ENCODE measurements at places on chromosomes 7 and 10.

- DNase-seq: no peak
Measured at GRCh38 chr10:43943119-43943817, 294.6 kb upstream of the ZNF32 start.

GRCh38 chr10:35561715-35562114, 43.4 kb upstream of the GJD4 start:
- DNase-seq: no peak

GRCh38 chr7:105791926-105792325, 84.5 kb downstream of the ATXN7L1 start:
- no peak for DNase-seq

DNA sequence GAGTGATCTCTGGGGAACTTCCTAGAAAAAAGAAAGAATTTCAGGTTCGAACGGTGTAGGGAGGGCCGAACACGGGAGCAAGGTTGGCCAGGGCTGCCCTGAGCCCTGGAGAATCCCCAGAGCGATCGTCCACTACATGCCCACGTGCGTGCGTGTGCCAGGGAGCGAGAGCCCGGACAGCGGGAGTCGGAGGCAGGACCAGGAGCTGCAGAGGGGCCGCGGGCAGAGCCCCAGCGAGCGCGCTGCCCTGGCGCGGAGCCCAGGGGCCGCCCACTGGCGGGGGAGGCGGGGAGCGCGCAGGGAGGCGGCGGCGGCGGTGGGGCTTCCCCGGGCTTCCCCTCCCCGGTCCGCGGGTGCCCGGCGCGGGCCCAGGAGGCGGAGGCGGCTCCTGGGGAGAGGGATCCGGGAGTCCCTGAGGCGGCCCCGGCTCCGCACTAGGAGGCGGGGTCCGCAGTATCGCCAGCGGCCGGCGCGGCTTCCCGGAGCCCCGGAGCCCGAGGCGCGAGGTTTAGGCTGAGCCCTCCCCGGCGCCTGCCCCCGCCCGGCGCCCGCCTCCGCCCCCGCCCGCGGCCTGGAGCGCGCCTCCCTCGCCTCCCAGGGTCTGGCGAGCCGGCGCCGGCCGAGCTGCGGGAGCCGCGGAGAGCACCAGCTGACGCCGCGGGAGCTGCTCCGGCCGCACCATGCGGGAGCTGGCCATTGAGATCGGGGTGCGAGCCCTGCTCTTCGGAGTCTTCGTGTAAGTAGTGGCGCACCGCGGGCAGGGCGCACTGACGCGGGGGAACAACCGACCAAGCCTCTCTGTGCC, at the start of gene PLPP4:
Gene PLPP4 (plus strand): TSS at position 602 of the 805 bp plus-strand sequence. CDS start 79 bp downstream, at position 681.
- no peak for DNase-seq

- no peak for DNase-seq
Measured at GRCh38 chr7:95840953-95841950, 68.9 kb downstream of the DYNC1I1 start.

GRCh38 chr7:82699773-82700186, 256.2 kb upstream of the CACNA2D1 start:
- DNase-seq: no peak

DNA sequence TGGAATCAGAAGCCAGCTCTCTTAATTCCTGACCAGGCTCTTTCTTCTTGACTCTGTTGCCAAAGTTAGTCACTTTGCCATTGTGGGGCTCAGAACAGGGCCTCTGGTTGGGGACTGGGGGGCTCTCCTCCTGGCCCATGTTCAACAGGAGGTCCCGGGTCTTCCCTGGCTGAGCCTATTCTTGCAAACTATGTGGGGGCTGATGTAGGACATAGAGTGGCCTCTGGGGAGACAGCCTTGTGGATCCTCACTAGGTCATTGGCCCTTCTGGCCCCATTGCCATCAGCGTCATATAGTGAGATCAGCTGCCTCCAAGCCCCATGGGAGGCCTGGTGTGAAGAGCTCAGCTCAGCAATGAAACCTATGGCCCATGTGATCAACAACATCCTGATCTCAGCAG, 77.6 kb upstream of the LEP start:
- DNase-seq: no peak

- no peak for DNase-seq
Measured at GRCh38 chr10:57362811-57363210, 904.9 kb downstream of the IPMK start.

DNA sequence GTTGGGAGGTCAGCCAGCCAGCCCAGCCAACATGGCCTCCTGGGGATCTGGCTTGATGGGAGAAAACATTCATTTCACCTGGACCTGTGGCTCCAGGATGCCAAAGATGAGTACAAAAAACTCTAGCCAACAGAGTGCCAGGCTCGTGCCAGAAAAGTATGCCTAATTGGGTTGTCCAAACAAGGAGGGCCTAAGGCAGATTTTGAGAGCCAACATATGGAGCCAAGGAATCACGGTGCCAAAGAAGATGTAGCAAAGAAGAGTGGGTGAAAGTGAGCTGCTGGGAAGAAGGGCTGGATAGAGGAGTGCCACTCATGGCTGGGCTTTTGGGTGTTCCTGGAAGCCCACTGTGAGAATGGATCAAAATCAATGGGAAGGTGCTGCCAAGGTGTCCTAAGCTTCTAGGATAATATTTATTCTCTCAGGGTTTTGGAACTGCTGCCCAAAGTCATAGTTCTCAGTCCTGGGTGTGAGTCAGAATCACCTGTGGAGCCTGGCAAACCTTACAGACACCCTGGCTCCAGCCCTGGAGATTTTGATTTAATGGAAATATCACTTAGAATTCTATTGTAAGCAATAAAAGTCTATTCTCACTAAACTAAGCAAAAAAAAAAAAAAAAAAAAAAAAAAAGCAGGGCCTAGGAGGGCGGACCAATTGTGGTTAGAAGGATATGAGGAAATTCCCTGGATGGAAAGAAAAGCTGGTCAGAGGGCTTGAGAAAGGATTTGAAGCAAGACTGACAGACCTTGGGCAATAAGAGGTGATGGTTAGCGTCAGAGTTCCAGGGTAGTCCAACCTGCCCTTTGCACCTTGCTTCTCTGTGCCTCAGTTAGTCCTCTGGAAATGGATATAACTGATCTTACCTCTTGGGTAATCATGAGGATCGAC, 182.2 kb upstream of the PRR15 start:
- DNase-seq: no peak

- DNase-seq: no peak
Measured at GRCh38 chr7:114852293-114852692, 69.6 kb upstream of the MDFIC start.

GRCh38 chr10:19920075-19920726, 104.0 kb downstream of the PLXDC2 start:
- DNase-seq: no peak

DNA sequence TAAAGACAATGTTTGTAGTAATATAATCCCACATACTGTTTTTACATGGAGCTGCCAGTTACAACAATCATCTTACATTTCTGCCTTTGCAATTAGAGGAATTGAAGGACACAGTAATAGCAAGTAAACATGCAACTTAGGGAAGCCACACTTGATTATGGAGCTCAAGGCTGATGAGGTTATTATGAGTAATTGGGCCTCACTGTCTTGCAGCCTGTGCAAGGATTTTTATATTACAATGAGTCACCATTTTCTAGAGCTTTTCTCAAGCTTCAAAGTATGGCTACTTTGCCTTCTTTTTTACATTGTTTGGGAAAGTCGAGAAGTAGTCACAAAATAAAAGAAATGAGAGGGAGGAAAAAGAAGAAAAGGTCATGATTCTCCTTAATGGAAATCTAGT, 226.4 kb downstream of the KIAA1217 start:
- DNase-seq: no peak

DNA sequence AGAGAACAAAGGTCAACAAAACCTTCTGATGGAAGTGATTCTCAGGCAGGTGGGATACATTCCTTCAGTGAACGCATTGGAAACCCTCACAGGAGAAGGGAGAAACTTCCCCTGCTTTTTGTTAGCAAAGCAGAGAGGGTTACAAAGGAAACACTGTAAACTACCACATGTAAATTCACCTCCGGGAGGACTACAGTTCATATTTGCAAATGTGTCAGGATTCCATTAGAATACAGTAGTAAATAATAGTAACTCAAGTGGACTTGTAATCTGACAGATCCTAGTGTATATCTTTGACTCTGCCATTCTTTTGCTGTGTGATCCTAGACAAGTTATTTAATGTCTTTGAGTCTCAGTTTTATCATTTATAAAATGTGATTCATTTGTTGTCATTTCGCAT, 504.3 kb upstream of the NRP1 start:
- DNase-seq: no peak

GRCh38 chr10:62333988-62334682, 40.0 kb upstream of the ZNF365 start:
- DNase-seq: no peak

DNA sequence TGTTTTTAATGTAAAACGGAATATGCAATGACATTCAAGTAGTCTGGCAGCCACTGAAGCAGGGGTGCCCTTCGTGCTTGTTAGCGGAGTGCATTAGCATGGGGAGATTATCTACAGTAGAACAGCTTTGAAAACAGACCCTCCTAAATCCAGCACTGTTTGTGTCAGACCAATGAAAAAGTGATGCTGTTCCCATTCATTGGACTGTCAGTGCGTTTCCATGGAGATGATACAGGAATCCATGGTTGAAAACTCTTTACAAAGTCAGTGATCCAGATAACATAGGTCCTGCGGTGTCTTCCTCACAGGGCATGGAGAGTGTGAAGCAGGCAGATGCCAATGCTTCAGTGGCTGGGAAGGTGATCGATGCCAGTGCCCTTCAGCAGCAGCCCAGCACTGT, 73.6 kb downstream of the ITGB8 start:
- DNase-seq: no peak

DNA sequence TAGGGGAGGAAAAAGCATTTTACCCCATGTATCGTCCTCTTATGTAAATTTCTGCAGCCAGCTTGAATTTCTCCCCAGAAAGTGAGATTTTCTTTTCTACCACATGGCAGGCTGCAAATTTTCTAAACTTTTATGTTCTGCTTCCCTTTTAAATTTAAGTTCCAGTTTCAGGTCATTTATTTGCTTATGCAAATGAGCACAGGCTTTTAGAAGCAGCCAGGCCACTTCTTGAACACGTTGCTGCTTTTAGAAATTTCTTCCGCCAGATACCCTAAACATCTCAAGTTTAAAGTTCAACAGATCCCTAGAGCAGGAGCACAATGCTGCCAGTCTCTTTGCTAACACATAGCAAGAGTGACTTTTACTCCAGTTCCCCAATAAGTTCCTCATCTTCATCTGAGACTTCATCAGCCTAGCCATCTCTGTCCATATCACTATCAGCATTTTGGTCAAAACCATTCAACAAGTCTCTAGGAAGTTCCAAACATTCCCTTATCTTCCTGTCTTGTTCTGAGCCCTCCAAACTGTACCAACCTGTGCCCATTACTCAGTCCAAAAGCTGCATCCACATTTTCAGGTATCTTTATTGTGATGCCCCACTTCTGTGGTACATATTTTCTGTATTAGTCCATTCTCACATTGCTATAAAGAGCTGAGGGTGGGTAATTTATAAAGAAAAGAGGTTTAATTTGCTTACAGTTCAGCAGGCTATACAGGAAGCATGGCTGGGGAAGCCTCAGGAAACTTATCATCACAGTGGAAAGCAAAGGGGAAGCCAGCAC, 16.3 kb downstream of the EZH2 start:
- no peak for DNase-seq

- DNase-seq: no peak
Measured at GRCh38 chr7:1586126-1586826, 16.4 kb upstream of the PSMG3 start.

- no peak for DNase-seq
Measured at GRCh38 chr10:12200850-12201249, 4.9 kb downstream of the CDC123 start.
